ENCODE measurements at places on chromosomes 16 and 17.

DNA sequence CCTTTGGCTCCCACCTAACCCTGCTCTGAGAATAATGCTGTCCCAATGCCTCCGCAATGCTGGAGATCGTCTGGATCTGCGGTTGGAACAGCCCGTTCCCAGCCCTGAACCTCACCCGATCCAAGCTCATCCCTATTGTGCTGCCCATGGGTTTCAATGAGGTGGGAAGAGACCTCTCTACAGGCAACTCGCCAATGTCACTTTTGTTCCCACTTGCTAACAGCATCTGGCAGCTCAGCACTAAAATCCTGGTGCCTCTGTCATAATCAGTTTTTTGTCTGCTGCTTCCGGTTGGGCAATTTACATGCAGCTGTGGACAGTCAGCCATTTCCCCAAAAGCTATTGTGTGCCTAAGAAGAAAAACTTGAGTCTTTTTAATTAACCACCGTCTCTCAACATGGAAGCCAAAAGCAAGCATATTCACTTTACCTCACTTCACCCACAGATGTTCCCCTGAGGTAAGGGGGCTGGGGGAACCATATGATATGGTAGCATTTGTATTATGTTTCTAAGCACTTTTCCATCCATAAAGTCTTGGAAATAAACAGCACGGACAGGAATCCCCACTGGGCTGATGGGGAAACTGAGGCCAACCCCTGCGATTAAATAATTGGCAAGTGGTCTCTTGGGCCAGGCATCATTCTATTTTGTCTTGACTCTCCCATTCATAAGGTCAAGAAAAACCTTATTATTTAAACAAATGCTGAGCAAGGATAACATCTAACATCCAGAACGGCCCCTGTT, 159.2 kb upstream of the CDH5 start:
- DNase-seq, result no peak

DNA sequence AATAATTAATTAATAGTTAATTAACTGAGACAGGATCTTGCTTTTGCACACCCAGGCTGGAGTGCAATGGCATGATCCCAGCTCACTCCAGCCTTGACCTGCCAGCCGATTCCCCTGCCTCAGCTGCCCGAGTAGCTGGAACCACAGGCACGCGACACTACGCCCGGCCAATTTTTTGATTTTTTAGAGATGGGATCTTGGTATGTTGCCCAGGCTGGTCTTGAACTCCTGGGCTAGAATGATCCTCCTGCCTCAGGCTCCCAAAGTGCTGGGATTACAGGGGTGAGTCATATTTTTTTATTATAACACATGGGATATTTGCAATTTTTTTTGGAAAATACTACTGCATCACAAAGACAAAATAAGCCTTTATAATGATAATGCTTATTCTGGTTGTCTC, 30.4 kb upstream of the BCAR1 start:
- no peak for DNase-seq

- no peak for DNase-seq
These were observed 2.1 kb upstream of the STX4 start for GRCh38 chr16:31031276-31031675.

DNA sequence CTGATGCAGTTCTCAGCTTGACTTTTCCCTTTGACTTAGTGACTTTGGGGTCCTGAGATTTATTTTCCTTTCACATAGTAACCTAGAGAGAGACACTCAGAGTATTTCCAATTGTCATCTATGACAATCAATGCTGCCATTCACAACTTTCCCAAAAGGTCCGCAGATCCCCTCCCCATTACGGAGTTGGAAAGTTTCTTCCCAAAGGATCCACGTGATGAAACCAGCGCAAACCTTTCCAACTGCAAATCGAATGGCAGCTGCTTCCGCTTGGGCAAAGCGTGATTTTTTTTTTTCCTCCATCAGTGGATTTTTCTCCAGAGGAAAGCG, 538 bp upstream of the FCSK start:
- no peak for DNase-seq

DNA sequence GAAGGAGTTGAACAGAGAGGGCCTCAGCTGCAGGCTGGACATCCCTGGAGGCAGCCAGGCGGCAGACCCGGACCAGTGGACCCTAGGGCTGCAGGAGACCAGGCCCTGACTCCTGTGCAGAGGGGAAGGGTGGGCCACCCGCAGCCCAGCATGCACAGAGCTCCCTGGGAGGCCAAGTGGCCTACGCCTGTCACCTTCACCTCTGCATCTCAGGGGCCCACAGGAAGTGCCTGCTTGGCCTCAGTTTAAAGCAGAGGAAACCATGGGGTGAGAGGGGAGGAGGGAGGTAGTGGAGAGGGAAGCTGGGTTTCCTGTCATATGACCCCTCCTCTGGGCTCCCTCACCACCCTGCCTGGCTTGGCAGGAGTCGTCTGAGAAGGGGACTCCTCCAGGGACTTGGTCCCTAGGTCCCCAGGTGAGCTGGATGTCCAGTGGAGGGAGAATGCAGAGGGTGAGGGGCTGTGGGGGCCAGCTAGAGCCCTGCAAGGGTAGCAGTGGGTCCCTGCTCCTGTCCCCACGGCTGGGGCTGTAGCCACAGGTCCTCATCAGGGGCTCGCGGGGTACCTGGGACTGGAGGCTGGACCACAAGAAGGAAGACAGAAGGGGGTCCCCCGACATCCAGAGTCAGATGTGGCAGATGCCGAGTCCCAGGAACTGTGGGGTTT, at the start of gene TMC8:
TSS of gene TMC8 (plus strand) at position 335 of the 665 bp plus-strand sequence. CDS start 818 bp downstream, outside the sequence.
- no peak for DNase-seq

DNA sequence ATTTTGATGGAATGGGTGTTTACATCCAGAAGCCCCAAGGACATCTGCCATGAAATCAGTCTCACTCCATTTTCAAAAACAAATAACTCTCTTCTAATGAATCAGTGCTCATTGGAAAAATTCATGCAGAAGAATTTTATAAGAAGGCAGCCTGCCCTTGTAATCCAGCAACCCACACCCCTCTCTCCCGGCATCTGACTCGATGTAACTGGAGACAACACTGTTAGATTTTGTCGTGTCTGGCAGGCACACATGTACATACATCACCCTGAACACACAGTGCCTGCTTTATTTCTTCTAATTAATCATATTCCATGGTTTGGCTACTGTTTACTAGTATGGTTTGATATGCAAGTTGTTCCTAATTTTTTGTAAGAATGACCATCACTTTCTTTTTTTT, 11.9 kb upstream of the PLD6 start:
- DNase-seq, result no peak

DNA sequence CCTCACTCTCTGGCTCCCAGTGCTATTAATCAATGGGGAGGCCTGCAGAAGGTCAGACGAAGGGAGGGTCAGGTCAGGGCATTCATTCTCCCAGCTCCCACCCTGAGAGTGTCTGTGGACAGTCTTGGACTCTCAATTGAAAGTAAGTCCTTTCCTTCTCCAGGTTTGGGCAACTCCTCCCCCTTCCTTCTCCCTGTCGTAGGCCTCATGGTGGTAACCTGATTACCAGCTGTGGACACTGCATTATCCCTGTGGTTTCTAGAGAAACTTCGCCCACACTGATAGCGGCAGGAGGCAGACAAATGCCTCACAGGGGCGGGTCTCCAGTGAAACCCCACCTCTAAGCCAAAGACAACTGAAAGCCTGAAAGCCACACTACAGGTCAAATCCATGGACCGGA, 57.7 kb upstream of the SLC25A19 start:
- no peak for DNase-seq

- DNase-seq, result no peak
These were observed 40.2 kb upstream of the METTL16 start for GRCh38 chr17:2551928-2552327.

DNA sequence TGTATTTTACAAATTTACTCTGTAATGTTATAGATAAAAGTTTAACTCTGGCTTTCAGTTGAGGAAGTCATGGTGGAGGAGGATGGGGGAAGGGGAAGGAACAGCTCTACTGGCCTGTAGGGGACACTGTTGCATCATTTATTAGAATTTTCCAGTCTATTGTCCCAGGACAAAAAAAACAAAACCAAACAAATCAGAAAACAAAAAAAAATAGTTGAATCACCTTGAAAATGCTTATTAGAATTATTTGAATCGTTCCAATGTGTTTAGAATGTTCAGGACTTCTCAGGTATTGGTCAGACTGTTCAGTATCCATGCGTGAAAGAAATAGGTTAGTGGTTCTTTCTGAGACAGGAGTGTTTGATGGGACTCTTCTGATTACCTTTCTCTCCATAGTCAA, 242.0 kb downstream of the FTO start:
- DNase-seq, result no peak

GRCh38 chr16:85420501-85421337, 192.4 kb upstream of the GSE1 start:
- DNase-seq, result no peak

- no peak for DNase-seq
These were observed 120.8 kb upstream of the SEC14L1 start for GRCh38 chr17:77019893-77020379.

DNA sequence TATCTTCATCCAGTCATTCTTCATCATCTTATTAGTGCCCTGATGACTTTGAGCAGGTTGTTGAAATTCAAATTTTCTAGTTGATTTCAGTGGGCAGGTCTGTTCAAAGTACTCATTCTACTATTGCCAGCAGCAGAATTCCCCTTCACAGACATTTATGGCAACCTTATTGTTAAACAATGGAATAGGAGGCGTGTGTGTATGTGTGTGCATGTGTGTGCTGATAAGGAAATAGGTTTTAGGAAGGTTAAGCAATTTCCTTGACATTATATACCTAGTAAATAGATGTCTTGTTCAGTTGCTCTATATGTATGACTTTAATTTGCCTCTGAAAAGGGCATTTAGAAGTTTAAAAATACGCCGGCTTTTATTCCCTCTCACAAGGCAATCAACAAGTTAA, 601.4 kb upstream of the CA10 start:
- no peak for DNase-seq

GRCh38 chr16:22971346-22971924, 157.5 kb downstream of the HS3ST2 start:
- no peak for DNase-seq

- DNase-seq, result no peak
These were observed 92.9 kb downstream of the RGS9 start for GRCh38 chr17:65230040-65230439.

GRCh38 chr17:12365805-12366204, 299.9 kb upstream of the MYOCD start:
- DNase-seq, result no peak

GRCh38 chr17:15262291-15263205, 2.6 kb downstream of the PMP22 start:
- no peak for DNase-seq

DNA sequence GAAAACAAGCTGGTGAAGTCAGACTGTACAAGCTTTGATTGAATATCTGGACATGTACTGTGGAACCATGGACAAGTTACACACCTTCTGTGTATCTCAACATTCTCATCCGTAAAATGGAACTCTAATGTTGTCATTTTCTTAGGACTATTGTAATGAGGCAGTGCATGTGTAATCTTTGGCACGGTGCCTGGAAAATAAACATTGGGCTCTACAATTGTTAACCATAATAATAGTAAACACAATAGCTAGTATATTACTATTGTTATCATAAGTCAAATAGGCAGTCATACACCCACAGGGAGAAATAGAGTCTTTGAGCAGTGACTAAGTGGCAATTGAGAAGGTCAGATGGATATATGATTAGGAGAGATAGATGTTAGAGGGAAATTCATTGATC, 39.8 kb upstream of the ANKFN1 start:
- no peak for DNase-seq

- no peak for DNase-seq
These were observed 181.9 kb upstream of the CACNG5 start for GRCh38 chr17:66652840-66653507.

GRCh38 chr17:6456914-6457687, 12.8 kb downstream of the PIMREG start:
- DNase-seq, result no peak
